ENCODE measurements at places on chromosomes 7 and 10.

- no peak for DNase-seq
These were observed 2.3 kb upstream of the PRKAR1B start for GRCh38 chr7:729140-730000.

GRCh38 chr10:120987359-120987758 lies 136.2 kb downstream of the WDR11 start:
- no peak for DNase-seq

GRCh38 chr10:71338728-71339495 lies 19.9 kb downstream of the SLC29A3 start:
- no peak for DNase-seq

GRCh38 chr7:84422790-84423189 lies 228.2 kb upstream of the SEMA3A start:
- no peak for DNase-seq

DNA sequence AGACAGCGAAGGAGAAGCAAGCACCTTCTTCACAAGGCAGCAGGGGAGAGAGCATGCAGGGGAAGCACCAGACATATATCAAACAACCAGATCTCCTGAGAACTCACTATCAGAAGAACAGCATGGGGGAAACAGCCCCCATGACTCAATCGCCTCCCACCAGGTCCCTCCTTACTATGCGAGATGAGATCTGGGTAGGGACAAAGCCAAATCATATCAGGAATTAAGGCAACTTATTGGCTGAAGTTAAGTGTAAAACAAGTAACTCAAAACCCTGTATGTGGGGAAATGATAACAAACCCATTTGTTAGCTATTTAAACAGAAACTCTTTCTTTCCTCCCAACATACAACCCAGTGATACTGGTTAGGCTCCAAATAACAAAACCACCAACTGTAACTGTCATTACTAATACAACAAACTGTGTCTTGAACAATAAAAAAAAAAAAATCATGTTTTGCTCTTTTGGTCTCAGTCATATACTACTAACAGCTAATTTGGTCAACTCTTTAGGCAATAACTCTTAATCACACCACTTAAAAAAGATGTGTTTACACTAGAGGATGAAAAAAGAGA lies 57.8 kb downstream of the MINDY3 start:
- DNase-seq = no peak

- DNase-seq = no peak
These were observed 204.1 kb upstream of the LYZL1 start for GRCh38 chr10:29084681-29085307.

DNA sequence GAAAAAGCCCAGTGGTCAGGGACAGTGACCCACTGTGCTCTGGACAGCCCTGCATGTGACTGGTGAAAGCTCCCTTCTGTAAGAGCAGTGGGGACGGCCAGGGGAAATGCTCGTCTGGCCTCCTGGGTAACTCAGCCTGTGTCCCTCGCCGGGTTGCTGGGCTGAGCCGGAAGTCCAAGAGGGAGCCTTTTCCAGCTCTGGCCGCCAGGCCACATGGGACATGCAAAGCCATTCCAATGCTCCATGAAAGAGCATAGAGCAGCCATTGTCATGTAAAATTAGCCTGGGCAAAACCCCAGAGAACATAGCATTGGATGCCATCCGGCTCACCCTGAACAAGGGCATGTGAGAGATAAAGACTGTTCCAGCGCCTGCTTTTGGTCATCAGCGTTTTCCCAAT lies 64.9 kb upstream of the ADRB1 start:
- DNase-seq = no peak

DNA sequence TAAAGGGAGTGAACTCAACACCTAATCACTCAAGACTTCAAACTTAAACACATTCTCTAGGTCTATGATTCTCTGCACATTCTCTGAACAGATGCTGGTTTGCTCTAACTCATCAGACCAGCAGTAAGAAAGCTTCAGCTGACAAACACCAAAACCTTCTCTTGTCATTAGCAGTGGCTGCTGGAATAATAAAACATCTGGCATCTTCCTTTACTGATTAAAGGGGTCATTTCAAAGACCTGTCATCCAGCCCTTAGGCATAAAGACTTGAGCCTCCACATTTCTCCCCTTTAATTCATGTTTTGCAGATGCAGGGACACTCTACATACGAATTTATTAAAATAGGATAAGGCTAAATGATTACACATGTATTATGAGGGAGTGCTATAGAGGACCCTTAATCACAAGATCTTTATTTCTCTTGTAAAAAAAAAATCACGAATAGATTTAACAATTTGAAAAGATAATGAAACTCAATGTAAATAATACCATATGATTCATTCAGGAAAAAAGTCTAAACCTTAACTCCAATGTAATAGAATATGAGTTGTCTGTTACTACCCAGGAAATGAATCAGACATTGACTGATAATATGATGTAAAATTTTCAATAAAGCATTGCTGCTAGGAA lies 152.4 kb upstream of the GNAI1 start:
- DNase-seq = no peak

DNA sequence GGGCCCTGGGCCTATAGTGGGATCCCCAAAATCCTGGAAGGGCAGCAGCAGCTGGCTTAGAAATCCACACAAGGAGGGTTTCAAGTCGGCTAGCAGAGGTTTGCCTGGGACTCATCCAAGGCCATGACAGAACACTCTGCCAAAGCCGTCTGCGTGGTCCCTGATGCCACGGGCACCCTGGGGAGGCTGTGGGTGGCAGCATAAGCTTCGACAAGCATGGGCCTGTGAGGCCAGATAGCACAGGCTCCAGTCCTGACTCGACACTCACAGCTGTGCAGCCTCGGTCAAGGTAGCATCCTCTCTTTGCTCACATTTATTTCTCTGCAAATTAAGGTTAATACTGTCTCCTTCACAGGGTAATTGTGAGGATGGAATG lies 138.3 kb downstream of the JCAD start:
- no peak for DNase-seq

GRCh38 chr7:21550821-21551531 lies 8.1 kb downstream of the DNAH11 start:
- no peak for DNase-seq

- DNase-seq = no peak
These were observed 78.7 kb downstream of the FAM107B start for GRCh38 chr10:14695847-14696480.

- DNase-seq = no peak
These were observed 43.9 kb downstream of the SH3PXD2A start for GRCh38 chr10:103811463-103811862.

DNA sequence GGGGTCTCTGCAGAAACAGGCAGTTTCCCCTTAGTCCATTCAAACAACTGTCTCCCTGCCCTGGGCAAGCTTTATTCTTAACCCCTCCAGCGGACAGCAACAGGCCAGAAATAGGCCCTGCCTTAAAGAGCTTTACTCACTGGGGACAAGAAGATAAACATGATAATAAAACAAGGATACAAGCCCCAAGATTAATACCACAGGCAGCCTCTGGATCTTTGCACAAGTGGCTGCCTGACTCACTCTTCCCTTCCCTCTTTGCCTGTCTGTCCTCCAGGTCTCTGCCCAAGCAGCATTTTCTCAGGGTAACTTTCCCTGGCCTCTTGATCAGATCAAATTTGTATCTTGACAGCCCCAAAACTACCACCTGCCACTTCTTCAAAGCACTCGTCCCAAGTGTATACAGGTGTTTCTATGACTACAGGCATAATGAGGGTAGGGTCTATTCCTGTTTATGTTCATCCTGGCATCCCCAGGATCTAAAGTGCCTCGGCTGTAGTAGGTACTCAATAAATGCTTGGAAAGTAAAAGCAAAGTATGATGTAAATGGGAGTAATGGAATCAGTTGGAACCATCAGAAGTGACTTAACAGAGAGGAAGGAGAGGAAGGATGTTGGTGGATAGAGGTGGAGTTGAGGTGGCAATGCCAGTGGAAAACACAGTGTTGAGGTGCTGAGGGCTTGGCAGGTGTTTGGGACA lies 7.0 kb upstream of the CAMK2G start:
- DNase-seq = no peak

DNA sequence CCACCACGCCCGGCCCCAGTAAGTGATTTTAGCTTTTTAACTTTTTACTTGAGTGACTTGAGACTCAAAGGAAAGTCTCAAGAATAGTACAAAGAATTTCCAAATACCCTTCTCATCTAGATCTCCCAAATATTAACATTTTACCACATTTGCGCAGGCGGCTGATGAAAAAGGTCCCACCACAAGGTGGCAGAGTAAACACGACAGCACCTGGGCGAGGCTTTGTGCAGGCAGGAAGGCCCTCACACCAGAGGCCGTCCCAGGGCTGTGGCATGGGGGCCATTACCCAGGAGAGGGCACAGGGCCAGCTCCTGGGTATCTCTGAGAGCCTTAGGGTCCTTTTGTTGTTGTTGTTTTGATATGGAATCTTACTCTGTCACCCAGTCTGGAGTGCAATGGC lies 50.0 kb upstream of the WIPI2 start:
- no peak for DNase-seq

GRCh38 chr10:44279426-44280126 lies 105.3 kb downstream of the CXCL12 start:
- DNase-seq = no peak

DNA sequence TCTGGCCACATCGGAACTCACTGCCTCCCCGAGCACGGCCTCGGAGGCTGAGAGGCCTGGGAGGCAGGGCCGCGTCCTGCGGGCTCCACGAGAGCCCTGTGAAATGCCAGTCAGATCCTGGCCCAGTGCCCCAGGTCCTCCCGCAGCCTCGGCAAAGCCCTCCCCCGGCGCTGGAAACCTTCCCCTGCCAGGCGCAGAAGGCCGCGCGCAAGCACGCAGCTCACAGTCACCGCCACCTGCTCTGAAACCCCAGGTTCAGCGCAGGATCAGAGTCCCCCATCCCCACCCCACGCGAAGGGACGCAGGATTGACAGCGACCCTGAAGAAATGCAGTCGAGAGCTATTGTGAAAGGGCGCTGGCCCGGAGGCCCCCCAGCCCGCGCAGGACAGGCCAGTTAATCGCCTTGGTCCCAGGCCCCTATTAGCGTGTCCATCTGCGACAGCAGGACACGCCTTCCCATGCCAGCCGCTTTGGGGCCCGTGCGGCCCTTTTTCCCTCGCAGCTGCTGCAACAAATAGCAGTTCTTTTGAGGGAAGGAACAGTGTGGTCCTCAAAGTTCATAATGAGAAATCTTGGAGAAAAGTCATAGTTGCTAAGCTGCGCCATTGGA lies 13.5 kb upstream of the EGFR start:
- no peak for DNase-seq

GRCh38 chr7:34135924-34136323 lies 230.6 kb downstream of the BMPER start:
- DNase-seq = no peak

DNA sequence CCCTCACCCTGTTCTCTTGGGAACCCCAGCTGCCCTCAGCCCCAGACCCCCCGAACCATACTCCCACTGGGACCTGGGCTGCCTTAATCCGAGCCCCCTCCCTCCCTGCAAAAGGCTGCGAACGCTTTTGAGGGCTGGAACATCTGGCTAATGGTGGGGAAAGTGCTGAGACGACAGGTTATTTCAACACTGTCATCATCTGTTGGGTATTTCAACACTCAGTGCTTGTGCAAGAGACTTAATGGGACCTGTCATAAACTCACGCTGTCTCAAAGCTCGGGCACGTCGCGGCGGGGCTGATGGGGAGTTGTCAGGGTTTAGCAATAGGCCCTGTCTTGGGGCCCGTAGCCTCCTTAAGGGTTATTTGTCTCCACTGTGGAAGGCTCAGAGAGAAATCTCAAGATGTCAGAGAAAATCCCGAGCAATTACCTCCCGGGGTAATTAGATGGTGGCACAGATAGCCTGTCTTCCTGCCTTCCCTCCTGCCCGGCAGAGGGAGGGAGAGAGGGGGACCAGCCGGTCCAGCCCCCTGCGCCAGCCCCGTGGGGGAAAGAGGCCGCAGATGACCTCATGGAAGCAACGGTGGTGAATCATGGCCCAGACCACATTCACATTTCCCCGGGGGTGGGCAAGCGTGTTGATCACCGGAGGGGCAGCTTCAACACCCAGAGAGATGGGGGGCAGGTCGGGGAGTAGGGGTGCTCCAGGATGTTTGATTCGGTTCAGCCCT lies 88.7 kb upstream of the MYL10 start:
- no peak for DNase-seq

- DNase-seq = no peak
These were observed 113.5 kb downstream of the RTKN2 start for GRCh38 chr10:62155054-62155680.

DNA sequence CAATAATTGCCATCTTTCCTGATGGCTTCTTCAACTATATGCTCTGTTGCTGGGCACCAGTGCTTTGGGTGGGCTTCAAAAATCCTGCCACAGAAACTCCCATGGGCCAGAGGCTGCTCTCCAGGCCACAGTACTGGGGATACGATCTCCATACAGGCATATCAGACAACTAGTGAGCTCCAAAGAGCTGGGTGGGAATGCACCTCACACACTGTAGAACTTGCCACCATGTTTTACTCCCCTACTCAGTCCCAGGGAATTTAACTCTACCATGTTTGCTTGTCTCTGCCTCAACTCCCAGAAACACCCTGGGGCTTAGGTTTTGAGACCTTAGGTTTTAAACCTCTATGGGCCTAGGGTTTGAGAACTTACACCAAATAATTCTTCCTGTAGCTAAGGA lies 20.5 kb upstream of the TRUB1 start:
- no peak for DNase-seq

- DNase-seq = no peak
These were observed 2.2 kb downstream of the BHLHA15 start for GRCh38 chr7:98213296-98213887.

- no peak for DNase-seq
These were observed 128.0 kb downstream of the GLI3 start for GRCh38 chr7:42108803-42109528.

DNA sequence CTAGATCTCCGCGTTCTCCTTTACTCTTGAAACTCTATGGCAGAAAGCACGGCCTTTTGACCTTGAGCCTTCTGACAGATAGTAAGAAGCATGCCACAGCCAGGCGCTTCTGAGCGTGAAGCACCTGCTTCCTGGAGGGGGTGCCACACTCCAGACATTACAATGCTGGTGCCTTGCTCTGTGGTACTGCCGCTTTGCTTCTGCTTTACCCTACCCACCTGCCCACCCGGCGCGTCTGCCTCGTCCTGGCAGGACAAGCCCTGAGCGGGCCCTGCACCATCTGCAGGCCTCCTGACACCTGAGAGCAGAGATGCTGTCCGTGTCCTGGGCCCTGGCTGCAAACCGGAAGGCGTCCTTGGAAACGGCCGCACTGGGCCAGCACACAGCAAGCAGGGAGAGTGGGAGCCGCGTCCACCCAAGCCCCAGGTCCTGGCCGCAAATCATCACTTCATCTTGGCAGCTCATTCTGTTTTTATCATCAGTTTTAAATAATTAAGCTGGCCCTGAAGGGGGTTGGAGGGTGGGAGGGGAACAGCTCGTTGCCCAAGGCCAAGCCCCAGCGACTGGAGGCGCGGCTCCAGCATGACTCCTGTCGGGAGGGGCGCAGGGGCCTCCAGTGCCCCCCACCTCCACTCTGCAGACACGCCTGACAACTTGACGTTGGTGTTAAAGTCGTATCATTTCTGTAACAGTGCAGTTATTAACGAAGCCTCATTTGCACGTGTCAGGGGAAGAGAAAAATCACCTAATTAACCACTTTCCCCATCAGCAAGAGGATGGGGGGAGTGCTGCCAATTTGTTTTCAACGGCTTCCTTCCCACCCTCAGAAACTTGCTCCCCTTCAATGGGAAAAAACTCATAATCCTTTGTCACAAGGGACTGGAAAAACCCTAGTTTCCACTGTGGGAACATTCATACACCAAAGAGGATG lies 132.2 kb downstream of the MAD1L1 start:
- no peak for DNase-seq

GRCh38 chr10:67606572-67606971 lies 89.4 kb downstream of the CTNNA3 start:
- DNase-seq = no peak

All from activated CD4-positive, CD25-positive, alpha-beta regulatory T cell (primary cell).